ENCODE measurements at places on chromosomes 7 and 10. TPM values are rescaled to one million over a fixed set of nuclear protein-coding genes. Genes with fewer than 3 reads are reported as not detected.

The PALD1 gene
- 2.6 TPM for total RNA-seq

The CFAP70 gene
- total RNA-seq = 3.7 TPM

The RASSF4 gene
- total RNA-seq = 79.1 TPM

The OR2A5 gene
- total RNA-seq = not detected

The MSMB gene
- total RNA-seq = not detected

The ANKRD61 gene
- total RNA-seq = not detected

The TMEM229A gene
- not detected for total RNA-seq

The DNAH11 gene
- 0.05 TPM for total RNA-seq

The LGI1 gene
- total RNA-seq = not detected

The HOXA11 gene
- total RNA-seq = 1.7 TPM

The C10orf95 gene
- 0.25 TPM for total RNA-seq

The RRP12 gene
- 29.2 TPM for total RNA-seq

The SKIDA1 gene
- total RNA-seq = 2.1 TPM

The TSC22D4 gene
- 14.6 TPM for total RNA-seq

The LBX1 gene
- total RNA-seq = not detected

Data from renal cortical epithelial cell (primary cell).